CD4-positive, alpha-beta T cell treated with Interleukin-4 for 4 hours (primary cell): ENCODE measurements at places on chromosomes 2 and 18.
A peak's percentile ranks its signal among the peaks of the same experiment; 100 is the strongest.

- no peak for DNase-seq
Observed at GRCh38 chr2:233338046-233338445, 16.2 kb upstream of the DGKD start.

GRCh38 chr2:222941510-222942032, 80.7 kb downstream of the ACSL3 start:
- no peak for DNase-seq

DNA sequence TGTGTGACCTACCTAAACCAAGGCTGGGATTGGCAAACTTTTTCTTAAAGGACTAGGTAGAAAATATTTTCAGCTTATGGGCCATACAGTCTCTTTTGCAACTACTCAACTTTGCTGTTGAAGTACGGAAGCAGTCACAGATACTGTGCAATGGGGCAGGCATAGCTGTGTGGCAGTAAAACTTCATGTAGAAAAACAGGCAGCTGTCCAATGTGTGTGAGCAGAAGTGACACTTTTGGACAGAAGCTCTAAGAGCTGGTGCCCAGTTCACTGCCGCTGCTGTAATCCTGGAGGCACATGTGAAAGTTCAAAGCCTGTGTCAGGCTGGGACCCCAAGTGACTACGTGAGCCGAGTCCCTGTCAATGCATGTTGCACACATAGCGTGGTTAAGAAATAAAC, 46.7 kb downstream of the MAPK4 start:
- DNase-seq: no peak

DNA sequence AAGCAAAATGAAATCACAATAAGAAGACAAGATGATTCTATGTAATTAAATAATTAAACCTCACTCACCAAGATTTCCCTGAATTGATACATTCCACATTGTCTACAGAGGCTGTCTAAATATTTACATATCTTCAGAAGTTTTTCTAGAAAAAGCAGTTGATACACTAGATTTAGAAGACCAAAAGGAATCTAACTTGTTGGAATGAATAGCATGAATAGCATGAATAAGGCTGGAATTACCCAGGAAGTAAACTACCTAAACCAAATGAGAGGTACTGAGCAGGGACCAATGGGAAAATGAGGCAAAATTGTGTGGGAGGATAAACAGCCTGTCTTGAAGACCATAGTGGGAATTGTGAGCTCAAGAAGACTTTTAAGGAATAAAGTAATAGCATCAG, 479.7 kb downstream of the TXNL1 start:
- no peak for DNase-seq

DNA sequence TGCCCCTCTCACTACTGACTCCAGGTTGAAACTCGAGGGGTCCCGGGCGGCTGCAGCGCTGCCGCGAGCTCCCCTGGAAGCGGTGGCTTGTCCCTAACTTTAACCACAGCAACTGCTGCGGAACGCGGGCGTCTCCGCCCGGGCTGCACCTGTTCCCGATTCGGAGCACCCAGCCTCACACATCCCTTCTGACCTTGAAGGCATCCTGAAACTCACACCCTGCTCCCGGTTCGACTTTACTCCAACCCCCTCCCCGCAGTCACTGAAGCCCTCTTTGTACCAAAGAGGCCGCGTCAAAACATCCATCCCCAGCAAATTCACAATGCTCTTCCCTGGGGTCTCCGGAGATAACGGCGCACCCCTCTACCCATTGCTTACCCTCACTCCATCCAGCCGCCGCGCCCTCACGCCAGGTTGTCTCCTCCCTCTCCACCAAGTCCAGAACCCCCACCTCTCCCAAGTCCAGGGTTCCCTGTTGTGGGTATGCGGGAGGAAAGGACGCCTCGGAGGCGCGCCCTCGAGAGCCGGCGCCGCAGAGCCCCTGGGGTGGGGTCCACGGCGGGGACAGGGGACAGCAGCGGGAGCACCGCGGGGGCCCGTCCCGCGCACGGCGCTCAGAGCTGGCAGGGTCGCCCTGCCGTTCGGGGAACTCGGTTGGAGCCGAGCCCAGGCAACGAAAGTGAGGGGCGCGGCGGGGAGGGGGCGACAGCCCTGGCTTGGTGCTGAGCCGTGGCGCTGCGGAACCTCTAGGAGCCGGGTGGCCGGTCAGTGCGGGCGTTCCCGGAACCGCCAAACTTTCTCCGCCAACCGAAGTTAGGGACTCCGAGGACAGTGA, 934 bp downstream of the MYO5B start:
- DNase-seq: no peak

GRCh38 chr2:186714611-186715010, 20.8 kb downstream of the FAM171B start:
- no peak for DNase-seq

- DNase-seq: no peak
Observed at GRCh38 chr2:225400060-225400511, 576 bp downstream of the NYAP2 start.

GRCh38 chr2:1088192-1088860, 137.7 kb downstream of the SNTG2 start:
- DNase-seq: no peak

DNA sequence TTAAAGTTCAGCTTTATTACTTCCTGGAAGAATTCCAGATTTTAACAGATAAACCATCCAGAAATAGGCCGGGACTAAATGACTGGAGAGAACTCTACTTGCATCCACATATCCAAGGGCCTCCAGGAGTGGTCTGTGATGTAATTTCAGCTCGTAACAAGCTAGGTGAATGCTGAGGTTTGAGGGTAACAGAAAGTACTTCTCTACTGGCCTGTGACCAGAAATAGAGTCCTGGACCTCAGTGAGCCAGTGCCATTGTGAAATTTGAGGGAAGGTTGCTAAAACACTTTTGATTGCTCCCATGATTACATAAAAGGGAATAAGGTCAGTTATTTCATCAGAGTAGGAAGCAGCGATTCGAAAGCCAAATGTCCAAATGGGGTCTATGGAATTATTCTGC, 158.1 kb downstream of the DOCK10 start:
- DNase-seq: no peak

GRCh38 chr2:742221-742620, 65.0 kb upstream of the TMEM18 start:
- no peak for DNase-seq

GRCh38 chr2:55078956-55079355, 28.7 kb upstream of the RTN4 start:
- no peak for DNase-seq

DNA sequence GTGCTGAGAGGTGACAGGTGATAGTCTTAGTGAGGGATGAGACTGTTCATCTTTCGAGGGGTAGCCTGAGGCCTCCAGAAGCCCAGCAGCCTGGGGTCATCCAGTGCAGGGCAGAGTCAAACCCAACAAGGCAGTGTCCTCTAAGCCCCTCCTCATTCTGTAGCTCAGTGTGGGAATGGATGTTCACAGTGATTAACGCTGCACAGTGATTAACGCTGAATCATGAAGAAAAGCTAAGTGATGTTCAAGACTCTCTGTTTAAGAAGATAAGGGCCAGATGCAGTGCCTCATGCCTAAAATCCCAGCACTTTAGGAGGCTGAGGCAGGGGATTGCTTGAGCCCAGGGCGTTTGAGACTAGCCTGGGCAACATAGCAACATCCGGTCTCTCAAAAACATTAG, 56.3 kb upstream of the LAPTM4A start:
- DNase-seq: no peak

GRCh38 chr2:70043252-70043875, 43.9 kb upstream of the PCBP1 start:
- DNase-seq: peak; percentile 47

DNA sequence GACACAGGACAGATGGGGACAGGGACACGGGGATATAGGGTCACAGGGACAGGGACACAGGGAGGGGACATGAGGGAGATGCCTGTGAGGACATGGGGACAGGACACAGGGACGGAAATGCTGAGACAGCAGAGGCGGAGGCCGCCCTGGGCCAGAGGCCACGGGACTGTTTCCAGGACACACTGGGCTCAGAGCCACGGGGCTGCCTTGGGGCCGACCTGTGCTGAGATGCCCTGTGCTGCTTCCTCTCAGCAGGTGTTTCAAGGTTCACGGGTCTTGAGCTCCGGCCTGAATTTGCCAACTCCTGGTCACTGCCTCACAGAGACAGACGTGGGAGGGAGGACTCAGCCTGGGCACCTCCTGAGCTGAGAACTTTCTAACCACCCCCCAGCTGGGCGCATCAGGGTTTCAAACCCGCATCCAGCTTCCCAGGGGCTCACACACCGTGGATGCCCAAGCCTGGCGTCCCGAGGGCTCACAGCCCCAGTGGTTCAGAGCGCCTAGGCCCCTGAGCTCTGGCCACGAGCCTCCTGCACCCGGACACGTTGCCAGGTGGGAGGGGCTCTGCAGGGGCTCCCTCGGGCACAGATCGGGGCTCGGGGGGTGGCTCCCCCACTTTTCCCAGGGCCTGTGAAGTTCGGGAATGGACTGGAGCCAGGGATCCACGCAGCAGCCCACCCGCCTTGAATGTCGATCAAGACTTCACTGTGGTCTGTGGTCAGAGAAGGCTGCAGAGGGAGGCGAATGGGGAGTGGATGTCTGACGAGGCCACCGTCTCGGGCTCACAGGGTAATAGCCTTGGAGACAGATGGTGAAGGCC, 64.1 kb downstream of the SLC66A2 start:
- DNase-seq: no peak

- DNase-seq: no peak
Observed at GRCh38 chr18:10053861-10054260, 140.0 kb downstream of the VAPA start.

DNA sequence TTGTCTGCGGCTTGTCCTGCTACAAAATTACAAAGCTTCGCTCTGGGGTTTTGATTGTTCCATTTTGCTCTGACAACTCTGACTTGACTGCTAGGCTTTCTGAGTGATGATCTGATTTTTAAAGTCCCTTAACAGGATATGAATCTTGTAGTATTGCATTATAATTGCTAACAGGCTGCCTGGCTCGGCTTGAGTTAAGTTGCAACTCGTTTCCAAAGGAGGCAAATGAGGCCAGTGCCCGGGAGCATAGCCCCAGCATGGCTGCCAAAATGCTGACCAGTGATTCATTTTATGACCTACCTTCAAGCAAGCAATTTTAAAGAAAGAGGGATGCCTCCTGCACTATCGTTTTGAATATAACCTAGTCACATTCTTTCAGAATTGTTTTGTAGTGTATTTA, 135.4 kb downstream of the COL6A3 start:
- DNase-seq: no peak

- no peak for DNase-seq
Observed at GRCh38 chr2:119760237-119760955, 674 bp downstream of the PTPN4 start.

GRCh38 chr2:8067784-8068336, 614.0 kb upstream of the ID2 start:
- DNase-seq: no peak

- no peak for DNase-seq
Observed at GRCh38 chr18:59428018-59428417, 69.0 kb upstream of the LMAN1 start.

- DNase-seq: no peak
Observed at GRCh38 chr2:199692489-199692888, 158.5 kb downstream of the FTCDNL1 start.

DNA sequence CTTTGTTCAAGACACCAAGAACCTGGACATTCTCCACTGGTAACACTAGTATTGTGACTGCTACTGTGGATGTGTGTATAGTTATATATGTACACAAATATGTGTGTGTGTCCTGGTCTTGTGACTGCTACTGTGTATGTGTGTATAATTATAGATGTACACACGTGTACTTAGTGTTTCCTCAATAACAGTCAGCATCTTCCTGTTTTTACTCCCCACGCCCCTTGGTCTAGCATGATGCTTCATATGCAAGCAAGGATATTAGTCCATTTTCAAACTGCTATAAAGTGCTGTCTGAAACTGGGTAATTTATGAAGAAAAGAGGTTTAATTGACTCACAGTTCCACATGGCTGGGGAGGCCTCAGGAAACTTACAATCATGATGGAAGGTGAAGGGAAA, 802.7 kb downstream of the RNF144A start:
- DNase-seq: no peak

GRCh38 chr2:98731041-98731893, at the start of gene MGAT4A:
Gene MGAT4A (minus strand): TSS chr2:98731132. CDS start chr2:98726332, 4,800 bp downstream.
- DNase-seq: peak; percentile 76

DNA sequence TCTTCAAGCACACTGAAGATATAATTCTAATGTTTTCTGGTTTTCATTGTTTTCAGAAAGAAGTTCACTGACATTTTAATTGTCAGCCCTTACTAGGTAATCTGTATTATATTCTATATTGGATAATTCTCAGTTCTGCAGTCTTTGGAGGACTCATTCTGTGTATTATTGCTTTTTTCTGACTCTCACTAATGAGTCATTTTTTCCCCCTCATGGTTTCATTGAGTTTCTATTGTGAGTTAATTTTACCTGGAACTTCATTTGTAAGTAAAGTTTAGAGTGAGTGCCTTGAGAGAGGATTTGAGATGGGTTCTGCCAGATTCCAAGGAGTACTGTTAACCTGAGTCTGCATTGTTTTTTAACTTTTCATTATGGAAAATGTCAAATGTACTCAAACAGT, 90.4 kb upstream of the LYPD1 start:
- DNase-seq: no peak

- no peak for DNase-seq
Observed at GRCh38 chr18:59917422-59917821, 17.6 kb downstream of the PMAIP1 start.

- DNase-seq: no peak
Observed at GRCh38 chr2:54549917-54550518, 93.9 kb downstream of the SPTBN1 start.

DNA sequence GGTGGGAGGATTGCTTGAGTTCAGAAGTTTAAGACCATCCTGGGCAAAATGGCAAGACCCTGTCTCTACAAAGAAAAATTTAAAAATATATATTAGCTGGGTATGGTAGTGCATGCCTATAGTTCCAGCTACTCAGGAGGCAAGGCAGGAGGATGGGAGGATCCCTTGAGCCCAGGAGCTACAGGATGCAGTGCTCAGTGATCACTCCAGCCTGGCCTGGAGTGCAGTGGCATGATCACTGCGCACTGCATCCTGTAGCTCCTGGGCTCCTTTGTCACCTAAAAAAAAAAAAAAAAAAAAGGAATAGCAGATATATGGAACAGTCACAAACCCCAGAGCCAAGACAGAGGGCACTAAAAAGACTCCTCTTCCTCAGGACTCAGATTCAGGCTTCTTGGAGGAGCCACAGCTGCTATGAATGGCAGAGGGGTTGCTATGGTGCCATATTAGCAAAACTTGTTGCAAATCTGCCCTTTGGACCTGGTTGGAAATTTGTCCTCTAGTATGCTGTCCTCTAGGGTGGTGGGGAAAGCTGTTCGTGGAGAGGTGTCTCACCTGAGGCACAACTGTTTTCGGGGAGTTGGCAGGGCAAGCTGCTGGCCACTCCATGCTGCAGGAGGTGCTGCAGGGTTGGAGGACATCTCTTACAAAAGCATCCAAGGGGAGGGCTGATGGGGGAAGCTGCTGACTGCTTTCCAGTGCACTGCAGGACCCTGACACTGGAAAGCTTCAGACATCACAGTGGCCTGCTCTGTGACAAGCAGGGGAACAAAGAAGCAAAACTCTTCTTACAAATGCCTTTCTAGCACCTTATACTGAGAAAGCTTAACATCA, 22.7 kb downstream of the CYP20A1 start:
- no peak for DNase-seq
